ENCODE measurements at places on chromosomes 6 and 20.

GRCh38 chr6:89311853-89312531 lies 3.1 kb downstream of the GABRR2 start:
- no peak for DNase-seq

DNA sequence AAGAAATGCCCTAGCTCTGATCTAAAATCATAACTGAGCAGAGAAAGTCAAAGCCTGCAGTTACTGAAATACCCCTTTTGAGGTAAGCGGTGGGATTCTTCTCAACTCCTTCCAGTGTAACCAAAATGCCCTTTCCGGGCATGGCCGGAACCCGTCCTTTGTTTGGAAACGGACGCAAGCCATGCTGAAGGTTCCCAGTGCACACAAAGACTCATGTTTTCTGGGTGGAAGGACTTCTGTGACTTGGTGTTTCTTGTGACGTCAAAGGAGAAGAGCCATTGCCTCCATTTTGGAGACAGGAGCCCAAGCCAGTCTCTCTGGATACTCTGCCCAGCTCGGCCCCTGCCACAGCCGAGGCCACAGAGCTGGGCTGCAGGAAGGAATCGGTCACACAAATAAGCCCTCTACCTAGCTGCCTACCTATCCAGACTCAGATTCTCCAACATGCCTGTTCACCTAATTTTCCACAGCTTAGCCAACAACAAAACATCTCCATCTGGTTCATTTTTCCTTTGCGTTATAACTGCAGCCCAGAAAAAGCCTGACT lies 182.8 kb downstream of the TBXT start:
- DNase-seq: no peak

DNA sequence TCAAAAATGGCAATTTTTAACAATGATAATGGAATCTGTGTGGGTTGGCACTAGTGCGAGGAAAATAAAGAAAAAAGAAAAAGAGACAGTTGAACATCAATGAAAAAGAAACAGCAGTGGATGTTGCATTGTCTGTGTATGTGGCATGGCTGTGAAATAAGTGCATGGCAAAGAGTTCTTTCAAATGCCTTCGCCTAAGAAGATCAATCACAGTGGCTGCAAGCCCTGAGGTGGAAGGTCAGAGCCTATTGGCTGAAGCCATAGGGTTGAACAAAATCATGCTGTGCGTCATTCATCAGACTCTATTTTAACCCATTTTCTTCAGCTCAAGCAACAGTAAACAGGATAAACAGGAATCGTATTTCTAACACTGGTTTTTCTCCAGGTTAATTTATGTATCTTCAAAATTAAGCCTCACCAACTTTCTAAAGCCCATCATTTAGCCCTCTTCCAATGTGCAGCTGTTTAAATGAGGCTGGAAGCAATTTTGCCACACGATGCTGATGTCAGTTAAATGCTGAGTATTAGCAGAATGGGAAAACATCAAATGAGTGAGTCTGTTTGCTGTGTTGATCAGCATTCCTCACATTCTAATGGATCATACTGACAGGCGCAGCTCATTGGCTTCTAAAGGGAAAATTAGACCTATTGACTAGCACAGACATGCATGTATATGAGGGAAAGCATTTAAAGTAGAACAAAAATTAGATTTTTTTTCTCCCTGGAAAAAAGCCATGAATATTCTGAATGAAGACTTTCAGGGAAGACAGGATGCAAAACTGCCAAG lies 955.9 kb upstream of the EYS start:
- DNase-seq: no peak

DNA sequence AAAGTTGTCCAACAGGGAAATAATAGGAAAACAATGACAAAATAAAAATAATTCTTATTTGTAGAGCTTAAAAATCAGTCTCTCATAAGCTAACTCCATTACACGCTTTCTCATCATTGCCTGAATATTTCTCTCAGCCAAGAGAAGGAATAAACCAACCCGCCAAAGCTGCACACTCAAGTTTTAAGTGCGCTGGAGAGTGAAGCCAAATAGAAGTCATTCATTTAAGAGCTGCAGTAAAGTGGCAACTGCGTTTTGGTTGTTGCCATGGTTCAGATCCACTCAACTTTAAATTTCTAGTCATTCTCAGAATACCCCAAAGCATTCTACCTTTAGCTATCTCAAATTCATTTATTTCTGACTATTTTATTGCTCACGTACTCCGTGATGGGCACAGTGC lies 230.7 kb downstream of the CBLN4 start:
- no peak for DNase-seq

GRCh38 chr6:24078200-24078599 lies 47.8 kb upstream of the NRSN1 start:
- no peak for DNase-seq

DNA sequence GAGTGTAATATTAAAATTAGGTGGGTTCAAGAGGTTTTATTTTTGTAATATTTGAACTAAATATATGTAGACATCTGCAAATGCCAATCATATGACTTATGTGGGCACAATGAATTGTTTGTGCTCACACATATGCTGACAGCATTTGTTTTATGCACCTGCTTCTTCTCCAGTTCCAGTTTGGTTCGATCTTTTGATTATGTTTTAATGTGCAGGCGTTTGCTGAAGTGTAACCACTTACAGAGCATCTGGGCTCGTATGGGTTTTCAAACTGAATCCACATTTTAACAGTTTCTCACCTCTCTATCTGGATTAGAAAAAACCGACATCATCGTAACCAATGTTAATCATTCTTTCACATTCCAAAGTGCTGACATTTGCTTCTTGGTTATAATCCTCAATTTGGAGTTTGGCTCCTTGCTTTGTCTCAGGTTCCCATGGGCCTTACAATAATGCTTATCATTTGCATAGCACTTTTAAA lies 129.1 kb upstream of the SPACA1 start:
- DNase-seq: no peak

- no peak for DNase-seq
Measured at GRCh38 chr20:46786566-46786965, 77.1 kb downstream of the SLC2A10 start.
